Central memory CD8-positive, alpha-beta T cell (primary cell): ENCODE measurements at places on chromosomes 13 and 19.

GRCh38 chr13:42075517-42075916 is 27.1 kb downstream of the DGKH start:
- no peak for DNase-seq
- no peak overlapping the region for H3K4me3 ChIP-seq
- no peak overlapping the region for H3K27ac ChIP-seq
- no peaks in the 10 kb centered on the region for H3K27me3 ChIP-seq
- H3K36me3 ChIP-seq: no peaks in the 10 kb centered on the region

- DNase-seq: no peak
- H3K27ac ChIP-seq: no peak overlapping the region
- H3K4me1 ChIP-seq: peaks cover 46% of the 10 kb centered on the region
- H3K36me3 ChIP-seq: peaks cover 13% of the 10 kb centered on the region
- peaks cover 46% of the 10 kb centered on the region for H3K27me3 ChIP-seq
- no peak overlapping the region for H3K4me3 ChIP-seq
Measured at GRCh38 chr19:45401815-45402214, 3.1 kb downstream of the PPP1R13L start.

- DNase-seq: no peak
- H3K4me1 ChIP-seq: no peaks in the 10 kb centered on the region
- H3K27ac ChIP-seq: no peak overlapping the region
- no peaks in the 10 kb centered on the region for H3K27me3 ChIP-seq
- peaks cover 3% of the 10 kb centered on the region for H3K36me3 ChIP-seq
Measured at GRCh38 chr13:20609145-20609544, 42.2 kb downstream of the IFT88 start.

- no peaks in the 10 kb centered on the region for H3K27me3 ChIP-seq
- peak overlapping the region; percentile 79 for H3K4me3 ChIP-seq
- peaks cover 18% of the 10 kb centered on the region for H3K4me1 ChIP-seq
Measured at GRCh38 chr19:38386971-38387549, 774 bp downstream of the GGN start.

- peaks cover 43% of the 10 kb centered on the region for H3K27me3 ChIP-seq
- no peak for DNase-seq
- H3K36me3 ChIP-seq: peaks cover 2% of the 10 kb centered on the region
- H3K27ac ChIP-seq: no peak overlapping the region
Measured at GRCh38 chr19:51076631-51077213, 6.0 kb downstream of the KLK14 start.

DNA sequence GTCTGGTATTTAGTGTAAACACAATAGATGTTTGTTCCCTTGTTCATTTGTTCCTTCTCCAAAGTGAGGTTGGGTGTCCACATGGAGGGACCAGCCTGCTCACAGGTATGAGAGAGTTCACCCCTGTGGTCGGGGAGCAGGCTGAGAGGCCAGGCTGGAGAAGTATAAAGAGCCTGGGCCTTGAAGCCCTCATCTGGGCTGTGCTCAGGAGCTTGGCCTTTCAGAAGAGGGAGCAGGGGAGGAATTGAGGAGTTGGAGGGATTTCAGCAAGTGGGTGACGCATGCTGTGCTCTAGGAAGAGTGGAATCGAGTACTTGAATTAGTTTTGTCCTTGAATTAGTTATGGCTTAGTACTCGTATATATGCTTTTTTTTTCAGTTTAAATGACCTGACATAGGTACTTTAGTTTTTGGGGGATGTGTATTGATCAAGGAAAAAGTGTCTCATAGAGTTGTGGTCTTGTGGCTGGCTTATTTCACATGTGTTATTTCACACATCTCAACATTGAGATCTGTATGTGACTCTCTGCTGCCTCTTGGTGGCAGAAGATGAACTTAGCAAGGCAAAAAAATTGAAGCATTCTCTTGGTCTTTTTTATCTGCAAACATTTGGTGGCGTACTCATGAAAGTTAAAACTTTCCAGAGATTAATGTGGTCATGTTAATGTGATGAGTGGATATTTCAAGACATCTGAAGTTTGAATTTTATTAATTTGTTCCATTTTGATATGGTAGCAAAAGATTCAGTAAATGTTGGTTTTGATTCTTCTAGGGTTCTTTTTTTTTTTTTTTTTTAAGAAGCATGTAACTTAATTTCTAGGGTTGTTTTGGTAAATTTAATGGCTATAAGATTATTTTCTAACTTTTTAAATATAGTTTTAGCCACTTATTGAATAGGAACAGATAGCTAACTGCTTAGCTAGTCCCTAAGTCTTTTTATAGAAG is 54.3 kb downstream of the SLAIN1 start:
- H3K4me1 ChIP-seq: peaks cover 19% of the 10 kb centered on the region
- peaks cover 16% of the 10 kb centered on the region for H3K36me3 ChIP-seq
- H3K27ac ChIP-seq: no peak overlapping the region
- no peak overlapping the region for H3K4me3 ChIP-seq
- H3K27me3 ChIP-seq: no peaks in the 10 kb centered on the region

GRCh38 chr13:32495429-32495828 is 43.2 kb downstream of the N4BP2L2 start:
- H3K27me3 ChIP-seq: no peaks in the 10 kb centered on the region
- H3K27ac ChIP-seq: no peak overlapping the region
- H3K36me3 ChIP-seq: peaks cover 3% of the 10 kb centered on the region
- no peak for DNase-seq
- H3K4me1 ChIP-seq: peaks cover 20% of the 10 kb centered on the region
- H3K4me3 ChIP-seq: no peak overlapping the region

GRCh38 chr13:36382030-36382429 is 35.8 kb upstream of the SPART start:
- H3K36me3 ChIP-seq: no peaks in the 10 kb centered on the region
- no peaks in the 10 kb centered on the region for H3K4me1 ChIP-seq
- no peak overlapping the region for H3K27ac ChIP-seq

DNA sequence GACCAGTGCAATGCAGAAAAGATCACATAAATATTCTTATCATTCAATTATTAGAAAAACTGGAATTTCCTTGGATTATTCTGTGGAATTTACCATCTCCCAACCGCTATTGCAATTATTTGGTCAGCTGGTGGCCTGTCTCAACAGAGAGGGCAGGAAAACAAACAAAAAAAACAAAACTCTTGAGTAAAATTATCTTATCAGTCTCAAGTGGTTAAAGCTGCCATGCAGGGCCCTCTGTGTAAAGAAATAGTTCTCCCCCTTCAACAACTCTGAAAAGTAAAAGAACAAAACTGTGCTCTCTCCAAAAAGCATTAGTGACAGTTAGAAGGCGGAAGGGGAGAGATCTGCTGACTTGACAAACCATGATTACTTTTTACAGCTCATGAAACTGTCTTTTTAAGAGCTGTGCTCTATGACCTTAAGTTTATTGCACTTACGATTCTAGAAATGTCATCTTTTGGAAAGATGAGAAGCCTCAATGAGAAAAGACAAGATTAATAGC is 152.3 kb downstream of the DLEU7 start:
- peaks cover under 1% of the 10 kb centered on the region for H3K36me3 ChIP-seq
- H3K4me3 ChIP-seq: no peak overlapping the region
- DNase-seq: no peak

DNA sequence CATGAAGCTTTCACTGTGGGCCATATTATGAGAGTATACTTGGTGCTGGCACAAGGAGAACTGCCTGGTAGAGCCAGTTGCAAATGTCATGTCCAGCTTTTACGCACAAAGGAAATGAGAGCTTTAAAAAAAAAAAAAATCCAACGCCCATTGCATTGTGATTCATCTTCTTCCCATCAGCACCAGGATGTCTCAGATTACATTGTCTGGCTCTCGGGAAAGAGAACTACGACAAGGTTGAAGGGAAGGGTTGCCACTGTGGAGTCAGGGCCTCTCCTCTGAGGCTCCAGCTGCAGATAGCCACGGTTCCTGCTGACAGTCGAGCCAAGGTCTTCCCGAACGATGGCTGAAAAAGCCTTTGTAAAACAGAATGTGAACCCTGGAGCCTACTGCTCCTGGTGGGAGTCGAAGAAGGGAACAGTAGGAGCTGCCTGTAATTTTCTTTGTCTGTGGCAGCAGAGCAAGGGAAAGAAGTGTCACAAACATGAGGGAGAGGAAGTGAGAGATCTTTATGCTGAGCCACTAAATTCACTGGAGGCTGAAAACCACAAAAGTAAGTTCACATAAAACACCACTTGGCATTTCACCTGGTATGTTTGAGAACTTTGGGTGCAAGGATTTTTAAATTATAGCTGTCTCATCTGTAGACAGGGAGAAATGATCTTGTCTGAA is 704.7 kb downstream of the DIAPH3 start:
- H3K27me3 ChIP-seq: peaks cover 13% of the 10 kb centered on the region
- no peak overlapping the region for H3K4me3 ChIP-seq
- no peaks in the 10 kb centered on the region for H3K4me1 ChIP-seq
- H3K36me3 ChIP-seq: no peaks in the 10 kb centered on the region
- H3K27ac ChIP-seq: no peak overlapping the region

- H3K4me3 ChIP-seq: peak overlapping the region; percentile 89
- no peak for DNase-seq
- H3K4me1 ChIP-seq: peaks cover 8% of the 10 kb centered on the region
- H3K36me3 ChIP-seq: no peaks in the 10 kb centered on the region
- no peaks in the 10 kb centered on the region for H3K27me3 ChIP-seq
Measured at GRCh38 chr13:42047561-42048341, 697 bp upstream of the DGKH start.

DNA sequence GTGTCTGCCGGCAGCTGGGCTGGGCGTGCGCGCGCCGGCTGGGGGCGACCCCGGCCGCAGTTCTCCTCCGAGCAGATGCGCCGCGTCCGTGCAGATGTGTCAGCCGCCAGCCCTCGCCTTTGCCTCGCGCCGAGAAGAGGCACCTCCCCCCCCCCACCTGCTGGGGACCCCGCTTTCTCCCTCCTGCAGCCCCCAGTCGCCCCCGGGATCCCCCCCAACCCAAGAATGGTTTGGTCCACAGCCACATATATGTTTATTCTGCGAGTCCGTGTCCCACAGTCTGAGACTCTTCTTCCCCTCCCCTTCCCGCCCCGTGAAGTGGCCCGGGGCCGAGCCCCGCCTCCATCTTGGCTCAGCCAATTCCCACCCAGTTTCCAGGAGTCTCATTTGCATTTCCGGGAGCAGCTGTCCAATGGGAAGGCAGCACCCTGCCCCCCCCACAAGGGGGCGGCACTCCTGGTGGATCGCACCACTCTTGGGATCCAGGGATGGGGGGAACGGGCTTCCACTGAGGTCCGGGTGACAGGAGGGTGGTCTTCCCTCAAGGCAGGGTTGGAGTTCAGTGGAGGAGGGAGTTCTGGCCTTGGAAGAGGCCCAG is 8.6 kb downstream of the ISOC2 start:
- no peak for DNase-seq
- H3K4me3 ChIP-seq: peak overlapping the region; percentile 25
- H3K27me3 ChIP-seq: peaks cover 25% of the 10 kb centered on the region
- peaks cover 5% of the 10 kb centered on the region for H3K36me3 ChIP-seq
- no peak overlapping the region for H3K27ac ChIP-seq
- peaks cover 17% of the 10 kb centered on the region for H3K4me1 ChIP-seq

DNA sequence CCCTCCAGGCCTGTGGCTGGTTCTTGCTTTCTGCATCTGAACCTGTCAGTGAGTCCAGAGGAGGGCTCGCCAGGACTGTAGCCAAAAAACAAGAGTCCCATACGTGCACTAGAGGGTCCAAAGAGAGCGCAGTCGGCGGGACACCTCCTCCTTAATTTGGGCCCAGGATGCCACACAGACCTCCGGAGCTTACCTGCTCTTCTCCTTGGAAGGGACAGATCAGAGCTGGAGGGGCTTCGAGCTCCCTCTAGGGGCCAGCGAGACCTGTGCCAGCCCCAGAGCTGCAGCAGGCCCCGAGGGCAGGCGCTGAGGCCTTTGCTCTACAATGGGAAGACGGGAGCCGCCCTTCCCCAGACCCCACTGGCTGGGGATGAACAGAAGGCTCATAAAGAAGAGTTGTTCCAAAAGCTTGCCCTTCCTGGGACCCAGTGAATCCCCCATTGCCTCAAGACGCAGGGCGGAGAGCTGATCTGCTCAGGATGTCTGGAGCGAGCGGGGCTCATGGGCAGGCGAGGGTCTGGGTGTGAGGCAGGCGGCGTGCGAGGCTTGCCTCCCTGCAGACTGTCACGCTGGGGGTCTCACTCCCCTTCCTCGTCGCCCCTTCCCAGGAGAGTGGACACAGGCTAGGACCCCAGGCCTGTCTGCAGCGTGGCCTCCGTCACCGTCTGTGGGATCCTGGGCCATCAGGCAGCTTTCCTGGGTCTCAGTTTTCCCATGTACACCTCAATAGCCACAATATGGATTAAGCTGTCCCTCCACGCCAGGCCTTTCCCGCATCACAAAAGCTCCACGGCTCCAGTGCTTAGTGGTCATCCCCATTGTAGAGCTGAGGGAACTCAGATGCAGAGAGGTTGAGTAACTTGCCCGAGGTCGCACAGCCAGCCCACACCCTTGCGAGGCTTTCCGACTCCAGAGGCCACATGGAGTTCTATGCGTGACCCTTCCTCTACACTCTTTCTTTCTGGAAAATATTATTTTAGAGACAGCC is 46.9 kb upstream of the VSTM2B start:
- no peaks in the 10 kb centered on the region for H3K36me3 ChIP-seq
- DNase-seq: no peak
- no peak overlapping the region for H3K27ac ChIP-seq
- no peak overlapping the region for H3K4me3 ChIP-seq
- H3K27me3 ChIP-seq: peaks cover 93% of the 10 kb centered on the region

GRCh38 chr13:110409581-110409992 is 102.5 kb downstream of the COL4A2 start:
- H3K4me3 ChIP-seq: no peak overlapping the region
- H3K4me1 ChIP-seq: peaks cover 5% of the 10 kb centered on the region
- no peak overlapping the region for H3K27ac ChIP-seq
- H3K36me3 ChIP-seq: no peaks in the 10 kb centered on the region

GRCh38 chr13:113837560-113838355 is 26.1 kb downstream of the GAS6 start:
- no peak for DNase-seq
- peaks cover 4% of the 10 kb centered on the region for H3K36me3 ChIP-seq
- no peak overlapping the region for H3K4me3 ChIP-seq
- H3K4me1 ChIP-seq: peaks cover 23% of the 10 kb centered on the region
- no peak overlapping the region for H3K27ac ChIP-seq
- no peaks in the 10 kb centered on the region for H3K27me3 ChIP-seq

- no peak for DNase-seq
- H3K27ac ChIP-seq: no peak overlapping the region
- H3K4me3 ChIP-seq: no peak overlapping the region
- H3K4me1 ChIP-seq: no peaks in the 10 kb centered on the region
Measured at GRCh38 chr13:100883453-100883852, 208.9 kb upstream of the TMTC4 start.

DNA sequence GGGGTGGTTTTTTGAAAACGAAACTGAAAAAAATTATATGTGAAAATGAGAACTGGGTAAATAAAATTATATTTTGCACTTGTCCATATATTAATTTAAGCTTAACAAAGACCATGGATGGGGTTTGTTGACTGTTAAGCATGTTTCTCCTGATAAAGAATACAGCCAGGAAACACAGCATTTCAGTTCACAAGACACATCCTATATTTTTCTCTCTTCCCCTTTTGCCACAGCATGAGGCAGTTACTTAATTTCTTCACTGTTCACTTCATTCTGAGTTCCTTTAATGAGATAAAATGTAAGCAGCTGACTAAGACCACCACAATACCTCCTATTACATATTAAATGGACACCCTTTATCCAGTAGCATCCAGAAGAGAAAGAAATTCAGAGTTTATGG is 64.0 kb downstream of the RXFP2 start:
- H3K4me3 ChIP-seq: no peak overlapping the region
- peaks cover 8% of the 10 kb centered on the region for H3K4me1 ChIP-seq
- H3K27ac ChIP-seq: no peak overlapping the region
- H3K36me3 ChIP-seq: no peaks in the 10 kb centered on the region
- DNase-seq: no peak
- no peaks in the 10 kb centered on the region for H3K27me3 ChIP-seq

- DNase-seq: no peak
- H3K27me3 ChIP-seq: no peaks in the 10 kb centered on the region
- no peaks in the 10 kb centered on the region for H3K4me1 ChIP-seq
- H3K36me3 ChIP-seq: no peaks in the 10 kb centered on the region
- H3K4me3 ChIP-seq: no peak overlapping the region
Measured at GRCh38 chr13:64397701-64398100, 2832.4 kb downstream of the PCDH9 start.

- H3K4me3 ChIP-seq: no peak overlapping the region
- no peaks in the 10 kb centered on the region for H3K4me1 ChIP-seq
- DNase-seq: no peak
- H3K36me3 ChIP-seq: peaks cover 5% of the 10 kb centered on the region
Measured at GRCh38 chr13:30234619-30235162, 72.7 kb downstream of the KATNAL1 start.
